ENCODE measurements at places on chromosomes 2 and 18.

GRCh38 chr2:203913947-203914346 lies 22.6 kb upstream of the ICOS start:
- DNase-seq = no peak
- H3K4me3 ChIP-seq = no peak overlapping the region
- no peaks in the 10 kb centered on the region for H3K36me3 ChIP-seq
- peaks cover 16% of the 10 kb centered on the region for H3K4me1 ChIP-seq

DNA sequence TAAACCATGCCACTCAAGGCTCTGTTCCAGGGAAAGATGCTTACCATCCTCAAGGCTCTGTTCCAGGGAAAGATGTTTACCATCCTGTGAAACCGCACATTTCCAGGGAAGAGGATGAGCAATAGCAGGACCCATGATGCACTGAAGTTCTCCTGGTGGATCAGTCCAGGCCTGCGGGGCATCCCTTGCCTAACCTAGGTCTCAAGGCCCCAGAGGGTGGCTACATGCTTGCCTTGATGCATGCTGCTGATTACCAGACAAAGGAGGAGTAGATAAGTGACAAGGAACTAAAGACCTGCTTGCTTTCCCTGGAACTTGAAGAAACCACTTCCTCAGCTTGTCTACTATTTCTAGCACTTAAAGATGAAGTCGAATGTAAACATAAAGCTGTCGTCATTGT lies 111.0 kb upstream of the LINC00305 start:
- no peaks in the 10 kb centered on the region for H3K36me3 ChIP-seq
- DNase-seq = no peak
- H3K27me3 ChIP-seq = no peaks in the 10 kb centered on the region

DNA sequence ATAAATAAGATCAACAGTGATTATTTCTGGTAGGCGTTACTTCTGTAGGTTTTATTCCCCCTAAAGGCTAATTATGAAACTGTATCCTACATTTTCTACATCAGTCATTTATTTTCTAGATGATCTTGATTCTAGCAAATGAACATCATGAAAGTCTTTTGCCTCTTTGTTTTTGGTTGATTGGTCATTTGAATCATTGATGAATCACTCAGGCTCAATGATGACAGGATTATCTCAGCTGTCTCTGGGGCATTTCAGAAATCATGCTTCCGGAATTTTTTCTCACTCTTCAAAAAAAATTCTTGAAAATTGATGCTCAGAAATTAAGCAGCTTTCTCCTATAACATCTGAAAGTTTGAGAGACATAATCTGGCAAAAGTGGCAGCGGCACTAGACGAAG lies 298.9 kb upstream of the TCF4 start:
- no peaks in the 10 kb centered on the region for H3K27me3 ChIP-seq
- no peaks in the 10 kb centered on the region for H3K4me1 ChIP-seq
- no peak overlapping the region for H3K4me3 ChIP-seq
- no peak overlapping the region for H3K27ac ChIP-seq
- no peaks in the 10 kb centered on the region for H3K36me3 ChIP-seq

GRCh38 chr2:134257965-134258683 lies 4.3 kb downstream of the MGAT5 start:
- no peak overlapping the region for H3K4me3 ChIP-seq
- H3K36me3 ChIP-seq = no peaks in the 10 kb centered on the region
- H3K27ac ChIP-seq = peak overlapping the region; percentile 5
- H3K27me3 ChIP-seq = no peaks in the 10 kb centered on the region
- H3K4me1 ChIP-seq = peaks cover 72% of the 10 kb centered on the region

GRCh38 chr2:62313449-62314227 lies 117.7 kb downstream of the B3GNT2 start:
- no peak overlapping the region for H3K4me3 ChIP-seq
- DNase-seq = no peak
- peak overlapping the region; percentile 50 for H3K27ac ChIP-seq
- H3K4me1 ChIP-seq = peaks cover 15% of the 10 kb centered on the region
- H3K36me3 ChIP-seq = no peaks in the 10 kb centered on the region

DNA sequence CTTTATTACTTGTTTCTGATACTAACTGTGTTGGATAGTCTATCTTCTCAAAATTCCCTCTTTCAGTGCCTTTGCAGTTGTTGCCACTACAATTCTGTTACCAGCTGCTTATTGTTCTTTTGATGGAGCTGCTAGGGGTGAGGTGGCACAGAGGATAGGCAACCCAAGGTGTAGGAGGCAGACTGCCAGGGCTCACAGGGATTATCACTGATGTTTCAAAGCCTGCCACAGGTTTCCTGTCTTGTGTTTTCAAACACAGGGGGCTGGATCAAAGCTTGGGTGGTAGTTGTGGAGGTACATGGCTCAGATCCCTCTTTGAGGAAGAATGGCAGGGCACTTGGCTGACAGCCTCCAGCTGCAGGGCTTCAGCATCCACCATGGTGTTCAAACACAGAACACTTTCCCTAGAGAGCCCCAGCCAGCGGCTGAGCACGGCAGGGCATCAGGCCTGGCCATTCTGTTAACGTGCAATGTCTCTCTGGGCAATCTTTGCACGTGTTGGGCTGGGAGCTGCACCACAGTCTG lies 87.1 kb downstream of the POLE4 start:
- H3K27me3 ChIP-seq = no peaks in the 10 kb centered on the region
- no peaks in the 10 kb centered on the region for H3K4me1 ChIP-seq
- DNase-seq = no peak

- no peaks in the 10 kb centered on the region for H3K36me3 ChIP-seq
- H3K4me1 ChIP-seq = no peaks in the 10 kb centered on the region
- H3K27ac ChIP-seq = no peak overlapping the region
- no peaks in the 10 kb centered on the region for H3K27me3 ChIP-seq
These were observed 56.0 kb downstream of the DCDC2C start for GRCh38 chr2:3759331-3759730.

DNA sequence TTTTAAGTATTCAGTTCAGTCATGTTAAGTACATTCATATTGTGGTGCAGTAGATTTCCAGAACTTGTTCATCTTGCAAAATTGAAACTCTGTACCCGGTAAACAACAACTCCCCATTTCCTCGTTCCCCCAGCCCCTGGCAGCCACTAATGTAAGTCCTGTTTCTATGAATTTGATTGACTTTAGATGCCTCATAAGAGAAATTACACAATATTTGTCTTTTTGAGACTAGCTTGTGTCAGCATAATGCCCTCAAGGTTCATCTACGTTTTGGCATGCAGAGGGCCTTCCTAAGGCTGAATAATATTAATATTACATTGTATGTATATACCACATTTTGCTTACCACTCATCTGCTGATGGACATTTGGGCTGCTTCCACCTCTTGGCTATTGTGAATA lies 30.9 kb downstream of the METTL21A start:
- H3K27me3 ChIP-seq = no peaks in the 10 kb centered on the region
- no peak for DNase-seq
- H3K36me3 ChIP-seq = peaks cover 13% of the 10 kb centered on the region
- no peak overlapping the region for H3K27ac ChIP-seq

DNA sequence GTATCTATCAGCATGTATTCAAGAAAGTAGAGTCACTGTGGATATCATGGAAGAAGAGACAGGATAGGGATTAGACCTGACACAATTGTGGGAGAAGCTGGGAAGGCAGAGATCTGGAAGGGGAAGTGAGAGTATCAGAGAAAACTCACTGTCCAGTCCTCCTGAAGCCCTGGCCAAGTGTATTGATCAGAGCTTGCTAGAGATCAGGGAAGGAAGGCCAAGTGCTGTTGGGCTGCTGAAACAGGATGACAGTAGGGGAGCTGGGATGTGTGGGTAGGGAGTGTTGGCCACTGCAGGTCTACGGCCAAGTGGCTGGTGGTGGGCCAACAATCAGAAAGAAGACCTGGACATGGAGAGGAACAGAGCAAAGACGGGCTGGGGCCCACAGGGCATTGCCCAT lies 26.3 kb upstream of the TTR start:
- H3K27ac ChIP-seq = no peak overlapping the region
- no peaks in the 10 kb centered on the region for H3K4me1 ChIP-seq

DNA sequence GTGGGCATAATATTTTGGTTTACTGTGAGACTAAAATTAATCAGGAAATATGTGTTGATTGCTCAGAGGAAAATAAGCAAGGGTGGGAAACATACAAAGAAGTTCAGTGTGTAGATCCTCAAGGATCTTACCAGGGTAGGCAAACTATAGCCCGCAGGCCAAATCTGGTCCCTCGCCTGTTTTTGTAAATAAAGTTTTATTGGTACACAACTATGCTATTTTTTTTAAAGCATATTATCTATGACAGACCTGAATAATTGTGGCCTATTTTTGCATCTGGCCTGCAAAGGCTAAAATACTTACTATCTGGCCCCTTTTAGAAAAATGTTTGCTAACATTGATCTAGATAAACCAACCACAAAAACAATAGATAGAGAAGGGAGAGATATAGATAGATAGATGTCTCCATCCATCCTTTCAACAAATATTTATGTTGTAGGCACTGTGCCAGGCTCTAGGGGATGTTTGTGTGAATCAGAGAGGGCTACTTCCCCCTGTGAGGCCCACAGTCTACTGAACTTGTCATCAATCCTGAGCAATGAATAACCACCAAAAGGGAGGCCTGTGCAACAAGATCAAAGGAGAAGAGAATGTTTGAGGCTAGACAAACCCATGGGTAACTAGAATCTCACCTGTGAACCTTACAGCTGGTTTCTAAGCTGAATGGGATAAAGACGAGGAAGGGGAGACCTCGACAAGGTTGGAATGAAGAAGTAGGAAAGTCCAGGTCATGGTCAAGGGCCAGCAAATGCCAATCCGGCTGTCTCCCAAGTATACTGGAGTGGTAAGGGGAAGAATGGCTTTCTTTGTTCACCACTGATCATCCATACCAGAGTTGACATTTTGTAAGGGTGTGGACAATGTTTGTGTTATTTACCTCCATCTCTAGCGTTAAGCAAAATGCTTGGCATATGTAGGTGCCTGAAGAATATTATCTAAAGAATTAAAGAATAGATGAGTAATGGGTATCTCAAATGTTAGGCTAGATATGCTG lies 23.6 kb downstream of the ALPK2 start:
- DNase-seq = no peak
- H3K4me1 ChIP-seq = peaks cover 24% of the 10 kb centered on the region
- no peaks in the 10 kb centered on the region for H3K36me3 ChIP-seq
- no peaks in the 10 kb centered on the region for H3K27me3 ChIP-seq
- H3K27ac ChIP-seq = peak overlapping the region; percentile 12

DNA sequence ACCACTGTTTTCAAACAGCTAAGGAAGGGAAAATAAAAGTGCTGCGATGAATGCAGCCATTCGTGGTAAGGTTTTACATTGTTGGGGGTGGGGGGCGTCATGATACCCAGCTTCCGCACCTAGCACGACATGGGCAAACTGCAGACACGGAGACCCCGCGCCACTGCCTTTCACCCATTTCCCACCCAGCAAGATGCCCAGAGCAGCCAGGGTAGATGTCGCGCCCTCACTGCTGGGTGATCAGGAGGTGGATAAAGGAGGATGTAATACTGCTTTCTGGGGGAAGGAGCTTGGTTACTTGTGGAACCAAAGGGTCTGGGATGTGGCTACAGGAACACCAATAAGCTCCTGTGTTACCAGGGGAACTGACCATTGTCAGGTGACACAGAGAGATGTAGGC lies 138.4 kb downstream of the ZNF516 start:
- no peaks in the 10 kb centered on the region for H3K4me1 ChIP-seq
- DNase-seq = no peak
- no peak overlapping the region for H3K4me3 ChIP-seq
- H3K27ac ChIP-seq = no peak overlapping the region
- H3K36me3 ChIP-seq = peaks cover 1% of the 10 kb centered on the region
- H3K27me3 ChIP-seq = no peaks in the 10 kb centered on the region

DNA sequence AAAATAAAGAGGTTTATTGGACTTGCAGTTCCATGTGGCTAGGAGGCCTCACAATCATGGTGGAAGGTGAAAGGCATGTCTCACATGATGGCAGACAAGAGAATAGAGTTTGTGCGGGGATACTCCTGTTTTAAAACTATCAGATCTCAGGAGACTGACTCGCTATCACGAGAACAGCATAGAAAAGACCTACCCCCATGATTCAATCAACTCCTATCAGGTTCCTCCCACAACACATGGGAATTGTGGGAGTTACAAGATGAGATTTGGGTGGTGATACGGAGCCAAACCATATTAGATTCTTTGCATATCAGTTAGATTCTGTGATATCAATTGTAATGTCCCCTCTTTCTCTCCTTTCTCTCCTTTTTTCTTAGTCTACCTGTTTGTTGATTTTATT lies 1178.7 kb upstream of the LRRTM1 start:
- no peaks in the 10 kb centered on the region for H3K27me3 ChIP-seq
- no peak overlapping the region for H3K4me3 ChIP-seq
- H3K36me3 ChIP-seq = no peaks in the 10 kb centered on the region

DNA sequence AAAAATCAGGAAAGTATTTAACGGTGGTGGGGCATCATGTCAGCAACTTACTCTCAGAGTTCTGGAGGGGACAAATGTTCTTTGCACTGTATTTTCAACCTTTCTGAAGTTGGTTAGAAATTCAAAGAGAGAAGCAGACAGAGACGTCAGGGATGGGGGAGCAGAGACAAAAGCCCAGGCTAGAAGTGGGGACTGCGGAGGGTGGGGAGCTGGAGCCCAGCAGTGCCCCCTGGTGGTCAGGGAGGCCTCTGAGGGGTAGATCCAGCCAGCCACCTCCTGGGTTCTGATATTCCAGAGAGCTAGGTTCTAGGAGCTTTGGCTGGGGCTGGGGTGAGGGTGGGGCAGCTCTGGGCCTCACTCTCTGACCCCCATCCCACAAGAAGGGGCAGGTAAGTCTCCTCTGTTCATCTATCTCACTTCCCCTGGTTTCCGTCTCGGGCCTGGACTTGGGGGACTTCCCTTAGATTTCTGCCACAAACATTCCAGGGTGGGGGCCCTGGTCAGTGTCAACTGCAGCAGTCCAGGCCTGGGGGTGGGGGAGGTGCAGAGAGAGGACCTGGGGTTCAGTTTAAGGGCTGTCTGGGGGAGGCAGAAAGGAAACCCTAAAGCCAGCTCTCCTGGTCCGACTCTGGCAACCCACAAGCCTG lies 8.9 kb downstream of the TNS1 start:
- no peak for DNase-seq
- H3K36me3 ChIP-seq = no peaks in the 10 kb centered on the region
- H3K4me1 ChIP-seq = no peaks in the 10 kb centered on the region
- H3K27me3 ChIP-seq = peaks cover 58% of the 10 kb centered on the region
